ENCODE measurements at places on chromosomes 13 and 19. TPM values are rescaled to one million over a fixed set of nuclear protein-coding genes. Genes with fewer than 3 reads are reported as not detected.

GRCh38 chr19:19477705-19478383, 37.5 kb downstream of the TSSK6 start:
- DNase-seq, result no peak

GRCh38 chr19:2542341-2543069, 66.6 kb downstream of the GADD45B start:
- no peak for DNase-seq

GRCh38 chr19:7641290-7642276, 4.7 kb downstream of the STXBP2 start:
- DNase-seq, result no peak

DNA sequence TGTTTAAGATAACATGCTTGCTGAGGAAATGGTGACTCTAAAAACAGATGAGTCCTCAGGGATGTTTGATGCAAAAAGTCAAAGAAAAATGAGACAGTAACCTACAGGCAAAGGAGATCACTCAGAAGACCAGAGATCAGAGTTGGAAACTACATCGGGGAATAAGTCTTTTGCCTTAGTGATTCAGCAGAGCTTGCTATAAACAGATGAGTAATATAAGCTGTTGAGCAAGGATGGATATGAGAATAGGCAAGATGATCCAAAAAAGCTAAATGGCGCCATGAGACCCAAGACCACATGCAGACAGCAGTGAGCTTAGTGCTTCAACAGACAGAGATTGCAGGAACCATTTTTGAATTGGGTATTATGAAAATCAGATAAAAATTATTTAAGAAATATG, 168.6 kb downstream of the POSTN start:
- no peak for DNase-seq

DNA sequence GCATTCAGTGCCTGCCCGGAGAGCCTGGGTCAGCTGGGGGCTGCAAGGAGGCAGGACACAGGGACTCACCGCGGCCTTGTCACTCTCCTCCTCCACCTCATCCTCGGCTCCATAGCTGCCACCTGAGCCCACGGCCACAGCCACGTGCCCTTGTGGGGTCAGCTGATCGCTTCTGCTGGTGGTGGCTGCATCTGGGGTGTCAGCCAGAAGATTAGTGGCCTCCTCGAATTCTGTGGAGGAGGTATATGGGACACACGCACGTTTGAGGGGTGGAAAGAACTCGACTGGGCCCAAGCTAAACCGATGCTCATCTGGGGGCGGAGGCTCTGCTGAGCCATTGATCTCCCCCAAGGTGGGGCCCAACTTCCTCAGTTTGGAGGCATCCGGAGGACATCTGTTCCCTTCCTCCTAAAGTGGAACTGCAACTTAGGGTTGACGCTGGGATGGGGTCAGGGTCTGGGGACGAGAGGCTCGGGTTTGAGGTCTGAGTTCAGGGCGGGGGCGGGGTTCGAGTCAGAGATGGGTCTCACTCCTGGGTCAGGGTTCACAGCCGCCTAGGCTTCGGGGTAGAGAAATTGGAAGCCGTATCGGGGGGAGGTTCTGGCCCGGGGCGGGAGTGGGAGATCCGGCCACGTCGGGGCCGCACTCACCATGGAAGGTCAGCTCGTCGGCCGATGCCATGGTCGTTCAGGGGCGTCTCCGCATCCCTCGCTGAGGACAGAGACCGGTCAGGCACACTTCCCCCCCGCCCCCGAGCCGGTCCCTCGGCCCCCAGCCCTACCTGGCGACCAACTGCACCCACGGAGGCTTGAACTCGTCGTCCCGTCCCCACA, 493 bp downstream of the YIPF2 start:
- DNase-seq, result no peak

GRCh38 chr13:40028446-40028845, 373.0 kb downstream of the COG6 start:
- DNase-seq, result no peak

DNA sequence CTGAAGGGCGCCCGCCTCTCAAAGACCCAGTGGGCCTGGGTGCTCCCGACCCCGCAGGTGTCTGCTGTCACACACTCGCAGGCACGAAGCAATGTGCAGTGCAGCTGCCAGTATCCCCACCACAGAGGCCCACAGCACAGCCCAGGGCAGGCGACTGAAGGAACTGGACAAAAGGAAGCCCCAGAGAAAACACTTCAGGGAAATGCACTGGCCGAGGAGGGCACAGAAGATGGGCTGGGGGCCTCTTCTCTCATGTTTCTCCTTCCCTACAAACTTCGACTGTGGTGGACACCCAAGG, 10.0 kb downstream of the AKAP8 start:
- DNase-seq, result no peak

PCDH8 gene
- not detected for total RNA-seq

PAN3 gene
- 91.7 TPM for total RNA-seq

OR4F17 gene
- not detected for total RNA-seq
